ENCODE measurements at places on chromosomes 1 and 21.

DNA sequence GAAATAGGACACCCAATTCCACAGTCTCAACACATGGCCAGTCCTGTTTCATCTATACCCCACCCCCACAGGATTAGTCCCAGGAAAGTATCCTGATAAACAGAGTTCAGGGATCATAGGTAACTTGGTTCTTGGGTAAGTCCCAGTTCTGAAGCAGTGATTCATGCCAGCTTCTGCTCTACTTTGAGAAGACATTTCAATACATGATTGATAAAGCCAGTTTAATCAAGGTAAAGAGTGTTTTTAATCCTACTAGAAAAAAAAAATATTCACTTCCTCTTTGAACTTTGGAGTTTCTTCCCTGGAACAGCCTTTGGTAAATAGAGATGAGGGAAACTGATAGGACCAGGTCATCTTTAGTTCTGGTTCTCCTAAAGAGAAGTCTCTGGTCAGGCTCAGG, 142.4 kb downstream of the TLR5 start:
- peak; percentile 18 for DNase-seq
- H3K27ac ChIP-seq = no peak overlapping the region
- H3K4me1 ChIP-seq = peaks cover 23% of the 10 kb centered on the region
- peaks cover 17% of the 10 kb centered on the region for H3K27me3 ChIP-seq

DNA sequence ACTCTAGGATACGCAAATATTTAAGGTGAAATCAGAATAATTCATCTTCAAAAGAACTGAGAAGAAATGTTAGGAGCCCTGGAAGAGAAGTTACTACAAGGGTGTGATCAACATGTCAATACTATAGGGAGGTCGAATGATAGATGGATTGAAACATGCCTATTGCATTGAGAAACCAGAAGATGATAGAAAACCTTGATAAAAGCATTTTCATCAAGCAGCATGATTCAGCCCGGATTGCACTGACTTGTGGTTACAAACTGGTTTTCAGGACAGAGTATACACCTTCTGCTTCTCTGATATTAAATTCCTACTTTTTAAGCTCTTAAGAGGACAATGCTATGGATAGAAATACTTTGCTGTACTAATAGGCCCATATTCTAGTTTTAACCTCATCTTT, 164.2 kb downstream of the FMN2 start:
- no peak overlapping the region for H3K4me3 ChIP-seq
- H3K36me3 ChIP-seq = no peaks in the 10 kb centered on the region
- H3K27ac ChIP-seq = no peak overlapping the region
- no peaks in the 10 kb centered on the region for H3K4me1 ChIP-seq
- no peaks in the 10 kb centered on the region for H3K27me3 ChIP-seq
- no peak for DNase-seq

DNA sequence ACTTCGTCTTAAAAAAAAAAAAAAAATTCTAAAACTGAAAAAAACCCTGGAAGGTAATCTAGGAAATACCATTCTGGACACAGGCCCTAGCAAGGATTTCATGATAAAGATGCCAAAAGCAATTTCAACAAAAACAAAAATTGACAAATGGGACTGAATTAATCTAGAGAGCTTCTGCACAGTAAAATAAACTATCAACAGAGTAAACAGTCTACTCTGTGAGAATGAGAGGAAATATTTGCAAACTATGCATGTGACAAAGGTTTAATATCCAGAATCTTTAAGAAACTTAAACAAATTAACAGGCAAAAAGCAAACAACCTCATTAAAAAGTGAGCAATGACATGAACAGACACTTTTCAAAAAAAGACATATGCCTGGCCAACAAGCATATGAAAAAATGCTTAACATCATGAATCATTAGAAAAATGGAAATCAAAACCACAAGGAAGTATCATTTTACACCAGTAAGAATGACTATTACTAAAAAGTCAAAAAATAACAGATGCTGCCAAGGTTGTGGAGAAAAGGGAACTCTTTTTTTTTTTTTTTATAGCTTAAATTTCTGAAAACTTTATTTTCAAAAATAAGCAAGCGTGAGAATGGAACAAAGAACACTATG, 29.4 kb upstream of the RNPC3 start:
- H3K4me1 ChIP-seq = peaks cover 18% of the 10 kb centered on the region
- no peak overlapping the region for H3K27ac ChIP-seq
- no peaks in the 10 kb centered on the region for H3K36me3 ChIP-seq
- peak; percentile 16 for DNase-seq
- no peaks in the 10 kb centered on the region for H3K27me3 ChIP-seq
- no peak overlapping the region for H3K4me3 ChIP-seq

GRCh38 chr1:241992734-241993133, 6.2 kb downstream of the MAP1LC3C start:
- H3K27me3 ChIP-seq = no peaks in the 10 kb centered on the region
- H3K36me3 ChIP-seq = peaks cover 5% of the 10 kb centered on the region
- H3K4me3 ChIP-seq = no peak overlapping the region
- peaks cover 38% of the 10 kb centered on the region for H3K4me1 ChIP-seq
- H3K27ac ChIP-seq = no peak overlapping the region

Measured in MCF 10A (cell line).